ENCODE measurements at places on chromosomes 11 and 22.

DNA sequence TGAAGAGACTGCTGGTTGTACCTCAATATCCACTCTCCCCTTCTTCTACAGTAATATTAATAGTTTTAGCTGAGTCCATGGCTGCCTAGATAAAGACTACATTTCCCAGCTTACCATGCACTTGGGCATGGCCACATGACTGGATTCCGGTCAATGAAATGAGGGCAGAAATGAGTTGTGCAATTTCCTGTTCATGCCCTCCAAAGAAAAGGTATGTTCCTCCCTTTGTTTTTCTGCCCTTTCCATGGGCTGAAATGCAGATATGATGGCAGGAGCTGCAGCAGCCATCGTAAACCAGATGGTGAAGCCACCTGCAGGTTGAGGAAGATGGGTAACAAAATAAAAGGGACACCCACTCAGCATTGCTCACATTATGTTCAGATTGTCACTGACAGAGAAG is 15.3 kb upstream of the ELFN2 start:
- no peak overlapping the region for H3K4me3 ChIP-seq
- no peaks in the 10 kb centered on the region for H3K27me3 ChIP-seq
- no peaks in the 10 kb centered on the region for H3K4me1 ChIP-seq
- H3K27ac ChIP-seq, result no peak overlapping the region

GRCh38 chr22:39727541-39727940 is 157.0 kb downstream of the CACNA1I start:
- DNase-seq, result no peak
- H3K4me1 ChIP-seq, result no peaks in the 10 kb centered on the region
- H3K27ac ChIP-seq, result no peak overlapping the region
- no peaks in the 10 kb centered on the region for H3K36me3 ChIP-seq
- H3K27me3 ChIP-seq, result peaks cover 76% of the 10 kb centered on the region

DNA sequence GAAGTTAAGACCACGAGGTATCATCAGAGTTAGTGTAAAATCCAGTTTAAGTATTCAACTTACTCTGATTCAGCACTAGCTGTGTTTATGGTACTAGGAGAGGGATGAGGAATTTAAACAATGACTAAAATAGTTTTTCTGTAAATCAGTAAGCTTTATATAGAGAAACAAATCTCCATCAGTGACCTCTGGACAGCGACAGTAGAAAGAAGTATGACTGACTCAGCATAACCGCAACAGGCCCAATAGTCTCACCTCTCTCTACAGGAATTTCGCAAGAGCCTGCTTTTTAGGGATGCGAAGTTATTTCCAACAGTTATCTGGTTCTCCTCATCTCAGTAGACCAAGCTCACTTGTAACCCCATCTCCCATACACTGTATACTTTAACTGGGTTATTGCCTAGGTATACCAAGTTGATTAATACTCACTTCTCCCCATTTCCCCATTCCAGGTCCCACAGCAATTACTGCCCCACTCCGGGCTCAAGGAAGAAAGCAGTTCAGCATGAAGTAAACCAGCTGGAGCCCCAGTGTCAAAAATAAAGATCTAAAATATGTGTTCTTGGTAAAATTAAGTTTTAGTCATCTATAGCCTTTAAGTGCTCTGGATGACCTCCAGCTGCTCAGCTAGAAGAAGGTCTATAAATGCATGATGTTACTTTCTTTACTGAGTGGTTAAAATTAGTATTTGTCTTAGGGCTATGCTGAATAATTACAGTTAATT is 770.6 kb upstream of the CCDC90B start:
- no peaks in the 10 kb centered on the region for H3K27me3 ChIP-seq
- H3K4me1 ChIP-seq, result no peaks in the 10 kb centered on the region
- no peak overlapping the region for H3K27ac ChIP-seq
- no peak overlapping the region for H3K4me3 ChIP-seq

DNA sequence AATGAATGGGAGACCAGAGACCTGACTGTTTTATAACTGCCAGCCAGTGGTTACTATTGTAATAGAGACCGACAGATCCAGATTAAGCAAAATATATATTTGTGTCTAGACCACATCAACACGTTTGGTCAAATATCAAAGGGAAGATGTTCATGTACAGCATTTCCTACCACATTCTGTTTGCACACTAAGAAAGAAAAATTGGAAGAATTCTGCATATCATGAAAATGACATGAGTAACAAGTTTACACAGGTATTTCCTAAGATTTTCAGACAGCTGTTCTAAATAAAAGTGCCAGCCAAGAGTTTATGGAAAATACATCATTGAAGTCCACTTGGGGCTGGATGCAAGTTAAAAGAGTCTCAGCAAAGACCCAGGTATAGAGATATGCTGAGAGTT is 145.5 kb upstream of the ANO3 start:
- no peak overlapping the region for H3K27ac ChIP-seq
- no peak overlapping the region for H3K4me3 ChIP-seq
- no peak for DNase-seq
- H3K27me3 ChIP-seq, result no peaks in the 10 kb centered on the region
- H3K4me1 ChIP-seq, result no peaks in the 10 kb centered on the region

GRCh38 chr11:70016666-70017367 is 61.3 kb upstream of the ANO1 start:
- peaks cover 4% of the 10 kb centered on the region for H3K27me3 ChIP-seq
- H3K27ac ChIP-seq, result no peak overlapping the region
- H3K4me1 ChIP-seq, result no peaks in the 10 kb centered on the region
- DNase-seq, result no peak
- no peak overlapping the region for H3K4me3 ChIP-seq
- H3K36me3 ChIP-seq, result no peaks in the 10 kb centered on the region
